Activated CD4-positive, alpha-beta T cell treated with anti-CD3 and anti-CD28 coated beads, Interleukin-2, amount 50 U/mL, for 48 hours (primary cell): ENCODE measurements at places on chromosomes 3 and 15.

GRCh38 chr15:90376789-90377188 lies 11.3 kb upstream of the IQGAP1 start:
- peak; percentile 62 for DNase-seq

DNA sequence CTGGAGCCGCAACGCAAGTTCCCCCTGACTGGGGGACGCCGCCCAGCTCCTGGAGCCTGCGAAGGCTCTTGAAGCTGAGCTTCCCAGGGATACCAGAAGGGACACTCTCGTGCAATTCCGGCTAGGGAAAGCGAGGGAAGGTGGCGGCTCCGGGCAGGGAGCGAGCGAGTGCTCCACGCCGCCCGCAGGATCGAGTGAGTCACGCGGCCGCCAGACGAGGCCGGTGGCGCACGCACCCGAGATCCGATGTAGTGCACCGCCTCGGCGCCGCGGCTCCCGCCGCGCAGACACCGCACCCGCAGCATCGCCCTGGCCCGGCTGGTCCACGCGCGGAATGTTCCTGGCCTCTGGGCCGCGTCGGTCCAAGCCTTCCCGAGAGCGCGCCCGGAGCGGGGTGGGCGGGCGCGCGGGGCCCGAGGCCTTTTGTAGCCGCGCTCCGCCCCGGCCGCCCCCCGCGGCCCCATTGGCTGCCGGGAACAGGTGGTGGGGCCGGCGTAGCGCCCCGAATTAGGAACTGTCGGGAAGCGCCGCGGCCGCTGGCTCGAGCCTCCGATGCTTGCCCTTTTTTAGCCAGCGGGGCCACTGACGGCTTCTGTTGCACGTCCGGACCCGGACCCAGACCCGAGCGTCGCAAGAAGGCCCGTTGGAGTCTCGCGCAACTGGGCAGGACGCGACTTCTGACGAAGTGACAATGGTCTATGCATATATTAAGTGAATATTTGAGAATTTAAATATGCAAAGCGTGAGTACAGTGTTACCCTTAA lies at the start of gene GATM:
Gene GATM (minus strand): TSS at position 396 of the 764 bp plus-strand sequence. CDS start 91 bp downstream, at position 305.
- DNase-seq = peak; percentile 56

- no peak for DNase-seq
Measured at GRCh38 chr3:160331127-160331937, 67.7 kb downstream of the IFT80 start.

GRCh38 chr3:140573011-140573410 lies 104.9 kb upstream of the TRIM42 start:
- no peak for DNase-seq

DNA sequence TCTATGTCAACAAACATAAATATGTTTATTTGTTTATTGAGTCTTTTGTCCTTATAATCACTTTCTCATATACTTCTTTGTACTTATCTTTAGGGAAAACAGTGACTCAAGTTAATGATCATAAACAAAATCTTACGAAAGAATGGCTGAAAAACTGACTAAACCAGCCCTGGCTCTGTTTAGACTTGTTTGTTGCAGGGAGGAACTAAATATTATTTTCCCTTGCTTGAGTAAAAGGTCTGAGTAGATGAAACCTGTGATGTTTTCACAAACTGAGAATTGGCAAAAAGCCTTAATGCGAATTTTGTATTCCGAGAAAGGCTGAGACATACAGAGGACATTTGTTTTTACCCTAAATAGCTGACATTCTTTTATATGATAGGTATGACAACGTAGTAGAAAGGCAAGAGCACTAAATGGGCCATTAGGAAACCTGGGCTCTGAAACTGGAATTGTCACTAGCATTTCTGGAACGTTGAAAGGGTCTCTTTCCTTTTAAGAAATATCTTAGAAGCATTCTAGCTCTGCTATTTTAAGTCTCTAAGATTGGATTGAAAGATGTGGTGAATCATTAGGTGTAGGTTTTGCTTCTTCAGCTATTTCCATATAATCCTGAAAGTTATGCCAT lies 18.2 kb upstream of the CLDN16 start:
- DNase-seq = no peak

GRCh38 chr3:120224237-120224636 lies 60.8 kb downstream of the GPR156 start:
- DNase-seq = no peak

GRCh38 chr3:127444761-127445160 lies 145.8 kb downstream of the TPRA1 start:
- no peak for DNase-seq

DNA sequence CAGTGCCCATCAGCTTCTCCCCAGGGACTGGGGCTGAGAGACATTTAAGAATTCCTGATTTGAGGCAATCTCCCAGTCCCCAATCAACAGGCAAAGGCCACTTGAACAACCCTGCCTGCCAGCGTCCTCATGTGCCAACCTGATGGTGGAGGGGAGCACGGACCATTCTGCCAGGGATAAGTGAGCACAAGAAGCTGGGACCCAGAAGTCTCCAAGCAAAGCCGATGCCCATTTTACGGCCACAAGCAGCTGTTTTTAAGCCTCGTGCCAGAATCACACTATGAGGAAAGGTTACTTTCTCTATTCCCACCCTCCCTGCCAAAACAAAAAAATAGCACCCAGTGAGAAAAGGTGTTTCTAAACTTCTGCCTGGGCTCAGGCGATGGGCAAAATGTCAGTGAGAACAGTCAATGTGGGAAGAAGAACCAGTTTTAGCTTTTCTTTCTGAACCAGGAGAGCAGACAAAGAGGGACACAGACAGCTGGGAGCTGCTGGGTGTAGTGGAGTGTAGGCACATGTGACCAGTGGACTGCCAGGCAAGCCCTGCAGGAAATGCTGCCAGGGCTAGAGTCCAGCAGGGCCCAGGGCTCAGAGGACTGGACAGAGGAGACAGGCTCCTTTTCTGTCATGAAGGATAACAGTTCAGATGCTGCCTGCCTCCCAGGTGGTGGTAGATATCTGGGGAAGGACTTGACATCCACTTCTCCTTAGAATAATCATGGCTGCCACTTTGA lies 57.7 kb downstream of the ATP2B2 start:
- no peak for DNase-seq
